ENCODE measurements at places on chromosomes 11 and 22. TPM values are rescaled to one million over a fixed set of nuclear protein-coding genes. Genes with fewer than 3 reads are reported as not detected.

The RAPSN gene
- 0.29 TPM for total RNA-seq

The TSSC4 gene
- total RNA-seq, result 46.7 TPM

The JAML gene
- total RNA-seq, result not detected

The GAL3ST1 gene
- total RNA-seq, result not detected

The OR51E2 gene
- not detected for total RNA-seq

- H3K4me3 ChIP-seq, result no peak overlapping the region
- no peaks in the 10 kb centered on the region for H3K36me3 ChIP-seq
- no peak overlapping the region for H3K27ac ChIP-seq
- no peak for DNase-seq
- peaks cover 5% of the 10 kb centered on the region for H3K27me3 ChIP-seq
Observed at GRCh38 chr11:58647141-58647699, 24.8 kb downstream of the CNTF start.

DNA sequence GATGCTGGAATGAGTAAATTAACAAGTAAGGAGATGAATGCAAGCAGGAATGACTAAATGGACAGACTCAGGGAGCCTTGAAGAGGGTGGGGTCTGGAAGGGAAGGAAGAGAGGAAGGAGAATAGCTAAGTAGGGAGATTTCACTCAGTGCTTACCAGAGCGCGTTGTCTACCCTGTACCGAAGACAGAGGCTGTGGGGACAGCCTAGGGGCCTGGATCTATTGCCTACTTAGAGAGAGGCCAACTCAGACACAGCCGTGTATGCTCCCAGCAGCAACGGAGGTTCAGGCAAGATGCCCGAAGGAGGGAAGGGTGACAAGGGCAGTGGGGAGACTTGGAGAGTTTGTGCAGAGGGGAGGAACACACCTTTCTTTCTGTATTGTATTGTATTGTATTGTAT lies at the start of gene FOLR2:
TSS of gene FOLR2 (plus strand) at position 157 of the 400 bp plus-strand sequence. CDS start 1,791 bp downstream, outside the sequence.
- H3K27me3 ChIP-seq, result peaks cover 18% of the 10 kb centered on the region
- H3K4me1 ChIP-seq, result no peaks in the 10 kb centered on the region
- no peak for DNase-seq
- H3K27ac ChIP-seq, result no peak within 1 kb of the TSS
- no peaks in the 10 kb centered on the region for H3K36me3 ChIP-seq

DNA sequence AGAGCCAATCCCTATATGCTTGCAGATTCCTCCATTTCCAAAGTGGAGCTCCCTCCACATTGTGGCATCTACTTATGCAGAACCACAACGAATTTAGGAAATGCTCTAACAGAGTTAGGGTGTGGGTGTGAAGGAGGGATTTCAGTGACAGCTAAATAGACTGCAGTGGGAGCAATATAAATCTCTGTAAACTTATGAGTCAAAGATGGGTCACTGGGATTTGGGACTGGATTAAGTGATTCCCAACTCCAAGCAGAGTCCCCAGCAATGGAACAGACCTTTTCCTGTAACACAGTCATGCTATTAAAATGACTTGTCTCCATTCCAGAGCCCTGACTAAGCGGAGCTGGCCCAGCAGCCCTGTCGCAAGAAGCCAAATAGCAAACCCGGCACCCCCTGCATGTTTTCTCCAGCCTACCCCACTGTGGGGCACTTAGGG lies 36.6 kb downstream of the RPL27A start:
- H3K36me3 ChIP-seq, result peaks cover 10% of the 10 kb centered on the region
- peaks cover 46% of the 10 kb centered on the region for H3K4me1 ChIP-seq
- peak overlapping the region; percentile 48 for H3K4me3 ChIP-seq
- peak; percentile 96 for DNase-seq
- H3K27me3 ChIP-seq, result no peaks in the 10 kb centered on the region
- H3K27ac ChIP-seq, result peak overlapping the region; percentile 91

DNA sequence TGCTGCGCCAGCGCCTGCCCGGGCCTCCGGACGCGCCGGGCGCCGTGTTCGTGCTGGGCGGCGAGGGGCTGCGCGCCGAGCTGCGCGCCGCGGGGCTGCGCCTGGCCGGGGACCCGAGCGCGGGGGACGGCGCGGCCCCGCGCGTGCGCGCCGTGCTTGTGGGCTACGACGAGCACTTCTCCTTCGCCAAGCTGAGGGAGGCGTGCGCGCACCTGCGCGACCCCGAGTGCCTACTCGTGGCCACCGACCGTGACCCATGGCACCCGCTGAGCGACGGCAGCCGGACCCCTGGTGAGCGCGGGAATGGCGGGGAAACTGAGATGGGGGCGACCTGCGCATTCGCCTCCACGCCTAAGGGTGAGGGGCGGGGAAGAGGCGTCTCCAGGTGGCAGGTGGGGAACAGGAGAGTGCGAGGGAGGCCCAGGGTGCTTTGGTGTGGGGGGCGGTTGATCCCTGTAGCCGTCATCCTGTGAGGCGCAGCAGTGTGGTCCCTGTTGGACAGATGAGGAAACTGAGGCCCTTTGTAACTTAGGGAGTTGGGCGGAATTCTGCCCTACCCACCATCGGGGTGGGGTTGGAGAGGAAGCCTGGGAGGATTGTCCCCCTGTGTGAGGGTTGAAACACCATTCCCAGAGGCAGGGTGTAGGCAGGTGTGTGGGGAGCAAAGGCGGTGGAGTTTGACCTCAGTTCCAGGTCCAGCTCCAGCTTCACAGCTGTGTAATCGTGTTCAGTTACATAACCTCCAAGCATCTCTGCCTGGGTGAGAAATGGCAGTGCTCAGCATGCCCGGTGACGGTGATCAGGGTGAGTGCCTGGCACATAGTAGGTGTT lies 758 bp downstream of the PDXP start:
- no peak overlapping the region for H3K27ac ChIP-seq
- DNase-seq, result peak; percentile 29
- H3K36me3 ChIP-seq, result no peaks in the 10 kb centered on the region

DNA sequence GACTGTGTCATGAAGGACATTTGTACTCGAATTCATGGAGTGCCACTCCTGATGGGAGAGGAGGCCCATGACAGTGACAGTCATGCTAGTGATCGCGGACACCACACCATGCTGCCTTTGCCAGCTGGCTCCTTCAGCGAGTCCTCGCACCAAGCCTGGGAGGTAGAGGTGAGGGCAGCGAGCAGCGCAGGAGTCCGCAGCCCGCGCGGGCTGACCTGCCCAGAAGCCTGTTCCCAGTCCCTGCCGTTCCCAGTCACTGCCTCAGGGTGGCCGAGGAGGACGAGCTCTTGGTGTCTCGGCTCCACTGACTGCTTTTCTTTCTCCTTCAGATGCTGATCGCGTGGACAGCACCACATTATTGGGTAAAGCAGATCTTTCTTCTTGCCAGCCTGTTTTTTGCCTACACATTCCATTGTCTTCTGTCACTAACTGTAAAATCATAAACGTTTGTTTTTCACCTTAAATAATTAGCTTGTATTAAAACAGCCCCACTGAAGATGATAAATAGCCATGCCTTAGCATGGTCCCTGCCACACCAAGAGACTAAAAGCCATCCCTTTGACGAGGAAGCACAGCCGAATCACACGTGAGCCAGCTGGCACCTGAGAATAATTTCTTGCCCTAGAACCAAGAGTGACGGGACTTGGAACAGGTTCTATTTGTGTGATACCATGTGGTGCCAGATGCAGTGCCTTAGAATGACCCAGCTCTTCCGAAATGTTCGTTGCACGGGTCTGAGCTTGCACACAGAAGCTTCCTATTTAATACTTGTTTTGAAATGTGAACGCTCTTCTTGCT lies 25.5 kb downstream of the FAM118A start:
- DNase-seq, result peak; percentile 48
- no peaks in the 10 kb centered on the region for H3K27me3 ChIP-seq
- H3K4me3 ChIP-seq, result no peak overlapping the region
- H3K27ac ChIP-seq, result no peak overlapping the region

DNA sequence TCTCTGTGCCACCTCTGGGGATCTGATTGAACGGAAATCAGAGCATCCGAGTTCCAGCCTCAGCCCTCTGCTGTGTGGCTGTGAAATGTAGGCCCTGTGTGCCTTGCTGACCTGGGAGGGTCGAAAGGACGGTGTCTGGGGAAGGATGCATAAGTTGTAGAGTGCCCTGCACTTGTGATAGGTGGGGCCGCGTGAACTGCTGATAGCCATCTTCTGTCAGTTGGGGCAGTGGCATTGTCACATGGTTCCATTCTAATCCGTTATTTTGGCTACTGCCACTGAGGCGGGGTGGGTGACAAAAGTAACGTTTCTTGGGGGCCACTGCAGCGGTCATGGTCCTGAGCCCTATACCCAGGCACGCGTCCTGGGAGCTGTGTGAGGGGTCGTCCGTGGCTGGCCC lies 63.4 kb downstream of the LRP5 start:
- peak; percentile 54 for DNase-seq
- no peaks in the 10 kb centered on the region for H3K27me3 ChIP-seq
- no peak overlapping the region for H3K4me3 ChIP-seq
- H3K4me1 ChIP-seq, result peaks cover 33% of the 10 kb centered on the region
- no peaks in the 10 kb centered on the region for H3K36me3 ChIP-seq
- H3K27ac ChIP-seq, result no peak overlapping the region

DNA sequence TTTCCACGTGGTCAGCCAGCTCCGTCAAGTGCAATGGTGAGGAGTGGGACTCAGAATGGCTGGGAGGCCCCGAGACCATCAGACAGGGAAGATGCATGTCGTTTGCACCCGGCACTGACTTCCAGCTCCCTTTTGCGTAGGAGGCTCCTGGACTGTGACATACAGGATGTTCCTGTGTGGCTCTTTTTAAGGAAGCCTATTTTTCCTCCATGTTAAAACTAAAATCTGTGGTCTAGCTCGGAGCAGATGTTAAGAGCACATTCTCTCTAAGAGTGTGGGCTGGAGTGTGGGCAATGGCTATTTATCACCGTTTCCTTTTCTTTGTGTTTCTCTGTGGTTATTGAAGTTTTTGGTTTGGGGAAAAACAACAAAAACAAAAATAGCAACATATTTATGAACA lies 40.9 kb upstream of the AMPD3 start:
- H3K27me3 ChIP-seq, result no peaks in the 10 kb centered on the region
- H3K4me3 ChIP-seq, result no peak overlapping the region
- H3K27ac ChIP-seq, result peak overlapping the region; percentile 21
- peaks cover 16% of the 10 kb centered on the region for H3K4me1 ChIP-seq
- peak; percentile 26 for DNase-seq

DNA sequence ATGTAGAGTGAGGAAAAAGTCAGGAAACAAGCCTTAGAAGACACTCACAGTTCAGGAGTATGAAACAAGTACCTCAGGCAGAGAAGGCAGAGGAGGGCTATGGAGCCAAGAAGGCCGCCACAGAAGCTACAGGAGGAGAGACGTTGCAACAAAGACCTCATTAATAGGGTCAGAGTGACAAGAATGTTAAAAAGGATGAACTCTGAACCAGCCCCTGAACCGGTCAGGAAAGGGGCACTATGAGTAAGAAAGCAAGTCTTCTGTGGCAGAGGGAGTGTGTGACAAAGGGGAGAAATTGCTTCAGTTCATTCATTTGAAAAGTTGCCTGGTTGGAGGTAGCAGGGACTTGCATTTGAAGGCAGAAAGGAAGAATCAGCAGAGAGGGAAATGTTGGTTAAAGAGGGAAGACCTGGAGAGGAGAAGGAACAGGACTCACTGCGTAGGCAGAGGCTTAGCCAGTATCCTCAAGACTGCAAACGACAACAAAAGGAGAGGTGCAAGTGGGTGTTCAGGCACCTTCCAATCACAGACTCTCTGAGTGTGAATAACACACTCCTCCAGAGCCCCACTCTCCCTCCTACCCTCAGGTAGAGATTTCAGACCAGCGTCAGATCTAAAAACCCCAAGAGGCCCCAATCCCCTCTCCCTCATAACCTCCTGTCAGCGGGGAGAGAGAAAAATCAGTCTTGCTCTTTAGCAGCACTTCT lies 15.4 kb downstream of the TAGLN start:
- peaks cover 36% of the 10 kb centered on the region for H3K4me1 ChIP-seq
- H3K36me3 ChIP-seq, result peaks cover 39% of the 10 kb centered on the region
- H3K27ac ChIP-seq, result no peak overlapping the region
- no peak overlapping the region for H3K4me3 ChIP-seq
- no peak for DNase-seq

GRCh38 chr11:69436041-69436982 lies 45.2 kb upstream of the LINC01488 start:
- no peak overlapping the region for H3K4me3 ChIP-seq
- H3K27me3 ChIP-seq, result no peaks in the 10 kb centered on the region
- peak; percentile 78 for DNase-seq
- peaks cover 8% of the 10 kb centered on the region for H3K4me1 ChIP-seq
- H3K36me3 ChIP-seq, result no peaks in the 10 kb centered on the region

GRCh38 chr22:20503816-20504215 lies 3.6 kb upstream of the MED15 start:
- peaks cover 20% of the 10 kb centered on the region for H3K4me1 ChIP-seq
- no peak overlapping the region for H3K4me3 ChIP-seq
- H3K27ac ChIP-seq, result no peak overlapping the region
- no peaks in the 10 kb centered on the region for H3K27me3 ChIP-seq
- H3K36me3 ChIP-seq, result no peaks in the 10 kb centered on the region
- DNase-seq, result no peak

DNA sequence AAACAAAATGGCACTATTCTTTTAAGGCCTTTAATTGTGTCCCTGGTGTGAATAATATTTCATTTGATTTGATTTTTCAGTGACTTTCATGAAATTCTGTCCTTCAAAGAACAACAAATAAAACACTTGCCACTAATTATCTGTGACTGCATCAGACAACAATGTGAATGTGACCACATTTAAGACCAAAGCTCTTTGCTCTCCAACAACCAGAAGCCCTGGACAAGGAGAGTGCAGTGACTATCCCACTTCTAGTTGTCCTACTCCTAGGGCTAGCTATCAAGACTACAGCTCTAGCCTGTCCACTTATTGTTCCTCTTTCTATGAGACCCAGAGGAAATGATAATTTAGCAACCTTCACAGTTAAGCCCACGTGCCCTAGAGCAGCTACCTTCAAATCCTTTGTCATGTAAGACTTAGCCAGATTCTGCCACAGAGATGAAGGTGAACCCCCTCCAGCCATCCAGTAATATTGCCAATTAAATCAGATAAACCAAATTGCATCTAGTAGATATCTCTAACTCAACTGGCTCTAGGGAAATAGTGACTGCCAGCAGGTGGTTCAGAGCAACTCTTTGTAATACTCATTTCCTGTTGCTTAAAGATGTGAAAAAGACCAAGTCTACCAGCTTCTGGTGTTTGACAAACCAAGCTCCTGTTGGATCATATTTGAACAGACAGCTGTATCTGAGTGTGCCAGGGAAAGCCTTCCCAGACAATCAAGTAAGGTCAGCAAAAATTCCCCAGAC lies 142.6 kb upstream of the BLID start:
- H3K4me1 ChIP-seq, result no peaks in the 10 kb centered on the region
- peaks cover 34% of the 10 kb centered on the region for H3K27me3 ChIP-seq
- no peak overlapping the region for H3K27ac ChIP-seq

- no peaks in the 10 kb centered on the region for H3K27me3 ChIP-seq
- H3K4me1 ChIP-seq, result no peaks in the 10 kb centered on the region
- no peak overlapping the region for H3K27ac ChIP-seq
- H3K4me3 ChIP-seq, result no peak overlapping the region
- no peak for DNase-seq
Observed at GRCh38 chr11:29641201-29641600, 375.6 kb downstream of the KCNA4 start.

GRCh38 chr22:36027579-36027934 lies 1.1 kb downstream of the RBFOX2 start:
- H3K4me3 ChIP-seq, result peak overlapping the region; percentile 97
- H3K27ac ChIP-seq, result peak overlapping the region; percentile 80
- no peaks in the 10 kb centered on the region for H3K27me3 ChIP-seq
- DNase-seq, result peak; percentile 90
- H3K36me3 ChIP-seq, result no peaks in the 10 kb centered on the region
- H3K4me1 ChIP-seq, result peaks cover 23% of the 10 kb centered on the region

Data from osteoblast (primary cell).